Hepatocyte (in vitro differentiated cells): ENCODE measurements at places on chromosomes 4 and X.

DNA sequence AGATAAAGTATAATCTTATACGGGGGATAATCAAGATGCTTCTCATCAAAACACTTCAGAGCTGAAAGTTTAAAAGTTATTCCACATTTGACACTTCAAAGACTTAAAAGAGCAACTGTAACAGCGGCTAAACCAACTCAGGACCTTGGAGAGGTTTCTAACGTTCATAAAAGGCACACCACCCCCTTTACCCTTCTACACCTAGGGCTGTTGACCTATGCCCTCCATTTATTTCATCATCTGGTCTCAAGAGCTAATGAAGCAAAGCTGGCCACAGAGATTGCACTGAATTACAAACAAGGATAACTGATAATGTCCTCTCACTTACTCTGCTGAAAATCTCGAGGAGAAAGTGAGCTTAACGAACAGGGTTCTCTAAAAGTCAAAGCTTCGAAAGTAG lies 1.1 kb upstream of the RPS6KA6 start:
- peak; percentile 19 for DNase-seq

DNA sequence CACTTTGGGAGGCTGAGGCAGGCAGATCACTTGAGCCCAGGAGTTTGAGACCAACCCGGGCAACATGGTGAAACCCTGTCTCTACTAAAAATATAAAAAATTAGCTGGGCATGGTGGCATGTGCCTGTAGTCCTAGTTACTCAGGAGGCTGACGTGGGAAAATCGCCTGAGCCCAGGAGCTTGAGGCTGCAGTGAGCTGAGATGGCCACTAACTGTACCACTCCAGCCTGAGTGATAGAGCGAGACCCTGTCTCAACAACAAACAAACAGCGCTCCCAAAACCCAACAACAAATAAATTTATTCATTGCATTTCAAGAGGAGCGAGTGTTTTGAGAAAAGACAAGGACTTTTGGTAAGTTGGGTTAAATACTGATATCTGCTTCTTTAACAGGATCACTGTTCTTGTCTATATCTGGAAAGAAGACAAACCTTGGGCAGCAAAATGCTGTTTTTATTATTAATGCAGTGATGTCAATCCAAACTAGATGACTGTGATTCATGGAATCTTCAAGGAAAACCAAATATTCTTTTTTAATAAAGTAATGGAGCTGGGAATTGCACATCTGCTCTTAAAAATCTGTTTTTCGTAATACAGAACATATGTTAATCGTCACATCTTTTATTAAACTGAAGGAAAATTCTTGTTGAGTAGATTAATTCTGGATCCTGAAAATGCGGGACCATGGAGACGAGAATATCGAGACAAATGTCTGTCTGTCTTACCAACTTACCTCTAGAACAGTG lies 90.8 kb upstream of the LIMCH1 start:
- DNase-seq, result no peak

GRCh38 chr4:151641167-151641566 lies 119.6 kb downstream of the GATB start:
- no peak for DNase-seq

GRCh38 chr4:121155893-121156292 lies 8.2 kb downstream of the TNIP3 start:
- DNase-seq, result no peak

DNA sequence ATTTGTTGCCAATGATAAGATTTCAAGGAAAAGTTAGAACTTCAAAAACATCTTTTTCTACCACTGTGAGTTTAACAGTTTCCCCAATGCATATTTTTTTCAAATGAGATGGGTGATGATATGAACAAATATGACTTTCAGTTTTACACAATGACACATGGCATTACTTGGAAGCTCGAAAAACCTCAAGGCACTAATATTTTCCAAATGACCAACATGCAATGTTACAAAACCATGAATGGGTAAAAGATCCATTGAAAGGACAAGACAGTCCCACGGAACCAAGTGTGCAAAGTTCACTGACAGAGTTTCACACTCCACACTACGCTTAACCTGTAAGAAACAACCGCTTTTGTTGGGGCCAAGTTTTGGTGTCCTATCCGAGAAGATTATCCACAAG lies 84.5 kb downstream of the CD99L2 start:
- DNase-seq, result no peak

DNA sequence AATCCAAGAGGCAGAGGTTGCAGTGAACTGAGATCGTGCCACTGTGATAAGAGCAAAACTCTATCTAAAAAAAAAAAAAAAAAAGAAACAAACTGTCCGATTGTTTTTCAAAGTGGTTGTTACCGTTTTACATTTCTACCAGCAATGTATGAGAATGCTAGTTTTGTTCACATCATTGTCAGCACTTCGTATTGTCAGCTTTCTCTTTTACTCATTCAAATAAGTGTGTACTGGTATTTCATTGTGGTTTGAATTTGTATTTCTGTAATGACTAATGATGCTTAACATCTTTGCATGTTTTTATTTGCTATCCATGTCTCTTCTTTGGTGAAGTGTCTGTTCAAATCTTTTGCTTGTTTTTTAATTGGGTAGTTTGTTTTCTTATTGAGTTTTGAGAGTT lies 65.8 kb downstream of the GPR101 start:
- DNase-seq, result no peak

GRCh38 chr4:126046081-126046614 lies 731.4 kb downstream of the FAT4 start:
- DNase-seq, result no peak

GRCh38 chr4:109875106-109875505 lies 27.2 kb downstream of the LRIT3 start:
- no peak for DNase-seq

DNA sequence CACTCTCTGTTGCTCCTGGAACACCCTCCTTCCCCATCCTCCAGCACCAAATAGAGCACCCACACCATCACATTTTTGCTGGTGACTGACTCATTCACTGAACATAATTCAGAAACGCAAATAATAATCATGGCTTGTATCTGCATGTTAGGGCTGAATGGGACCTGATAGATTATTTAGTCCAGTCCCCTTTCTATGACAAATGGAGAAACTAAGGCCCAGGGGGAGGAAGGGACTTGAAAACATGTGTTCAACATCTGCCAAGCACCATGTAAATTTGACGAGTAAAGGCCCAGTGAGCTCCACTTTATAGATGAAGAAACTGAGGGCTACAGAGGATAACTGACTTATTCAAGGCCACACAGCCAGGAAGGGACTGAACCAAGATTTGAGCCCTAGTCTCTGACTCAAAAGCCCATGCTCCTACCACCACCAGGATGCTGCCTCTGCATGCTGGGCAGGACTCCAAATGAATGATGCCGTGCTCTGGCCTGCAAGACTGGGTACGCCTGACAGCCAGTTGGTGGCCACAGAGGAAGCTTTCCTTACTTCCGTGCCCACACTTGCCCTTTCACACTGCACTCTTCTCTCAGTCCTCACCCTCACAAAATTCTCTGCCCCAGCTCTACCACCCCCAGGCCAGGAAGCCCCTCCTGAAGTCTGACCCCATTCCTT lies 133.3 kb upstream of the PJA1 start:
- DNase-seq, result no peak
